ENCODE measurements at places on chromosomes 1 and 21.

- DNase-seq = no peak
These were observed 606.3 kb downstream of the NUF2 start for GRCh38 chr1:163928069-163928468.

DNA sequence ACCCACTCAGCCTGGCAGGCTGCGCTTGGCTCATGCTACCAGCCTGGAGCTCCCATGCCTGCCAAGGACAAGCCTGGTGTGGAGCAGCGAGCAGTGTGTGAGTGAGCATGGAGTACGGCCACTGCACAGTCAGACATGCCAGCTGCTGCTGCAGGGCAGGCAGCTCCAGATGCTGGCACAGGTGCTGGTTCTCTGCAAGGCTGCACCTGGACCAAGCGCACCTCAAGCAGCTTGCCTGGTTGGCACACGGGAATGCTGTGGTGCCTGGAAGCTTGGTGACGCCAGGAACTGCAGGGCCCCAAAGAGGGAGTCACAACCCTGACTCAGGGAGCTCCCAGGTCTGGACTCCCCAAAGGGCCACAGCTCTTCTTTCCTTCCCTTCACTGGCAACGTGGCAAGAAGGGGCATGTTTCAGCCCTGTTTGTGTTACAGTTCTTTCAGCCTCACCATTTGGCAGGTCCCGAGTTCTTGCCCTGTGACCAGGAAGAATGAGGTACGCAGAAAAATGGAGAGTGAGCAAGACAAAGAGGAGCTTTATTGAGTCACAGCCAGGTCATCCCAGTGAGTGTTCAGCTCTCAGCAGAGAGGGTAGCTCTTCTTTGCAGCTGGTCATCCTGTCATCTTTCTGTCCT is 26.1 kb downstream of the ACOT7 start:
- no peak for DNase-seq

GRCh38 chr1:94130851-94131595 is 10.1 kb upstream of the ABCA4 start:
- DNase-seq = no peak

DNA sequence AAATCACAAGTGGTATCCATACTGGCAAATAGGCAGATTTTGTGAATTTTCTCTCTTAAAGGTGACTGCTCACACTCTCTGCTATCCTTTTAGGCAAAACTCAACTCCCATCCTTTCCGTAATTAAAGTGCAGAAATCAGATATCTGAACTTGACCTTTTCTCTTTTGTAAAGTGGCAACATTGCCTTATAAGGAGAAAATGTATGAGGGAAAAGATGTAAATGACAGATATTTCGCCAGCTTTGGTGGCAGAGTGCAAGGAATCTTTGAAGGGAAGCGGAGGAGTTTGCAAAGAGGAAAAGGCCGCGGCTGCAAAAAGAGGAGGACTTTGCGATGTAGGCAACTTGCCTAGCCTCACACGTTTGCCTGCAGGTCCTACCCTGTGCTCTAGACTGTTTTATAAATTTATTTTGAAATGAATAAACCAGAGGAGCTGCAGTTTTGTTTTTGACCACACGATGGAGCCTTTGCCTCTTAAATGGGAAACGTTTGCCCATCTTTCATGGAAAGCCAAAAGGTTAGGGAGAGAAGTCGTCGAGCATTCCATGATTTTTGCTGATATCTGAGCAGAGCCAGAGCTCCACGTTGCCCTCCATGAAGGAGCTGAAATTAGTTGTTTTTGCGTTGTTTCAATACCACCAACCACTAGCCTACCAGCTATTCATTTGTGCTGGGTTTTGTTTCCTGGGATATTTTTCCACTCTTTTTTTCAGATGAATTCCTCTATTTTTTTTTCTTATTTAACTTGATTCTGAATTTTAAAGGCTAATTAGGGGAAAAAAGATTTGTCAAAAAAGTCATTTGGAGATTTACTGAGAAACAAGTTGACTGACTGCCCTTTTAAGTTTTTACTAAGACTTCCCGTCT is 242.3 kb downstream of the LMX1A start:
- no peak for DNase-seq

- no peak for DNase-seq
These were observed 870 bp downstream of the KRTAP10-8 start for GRCh38 chr21:44612669-44613229.

- no peak for DNase-seq
These were observed 49.1 kb upstream of the ZNF648 start for GRCh38 chr1:182110635-182111034.

DNA sequence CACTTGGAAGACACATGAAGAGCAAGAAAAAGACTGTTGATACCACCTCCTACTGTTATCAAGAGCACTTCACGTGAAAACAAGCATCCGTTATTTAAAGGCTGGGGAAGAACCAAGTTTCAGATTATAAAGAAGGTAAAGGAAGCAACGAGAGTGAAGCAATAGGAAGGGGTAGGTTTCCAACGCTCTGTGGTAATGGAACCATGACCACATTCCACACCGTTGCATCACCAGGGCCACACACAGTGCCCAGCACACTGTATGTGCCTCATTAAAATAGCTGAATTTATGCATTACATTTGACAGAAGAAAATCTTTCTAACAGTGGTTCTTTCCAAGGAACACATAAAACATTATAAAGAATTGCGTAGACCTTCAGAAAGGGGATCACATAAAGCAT is 435.8 kb downstream of the MRPL39 start:
- no peak for DNase-seq

- no peak for DNase-seq
These were observed 1013.2 kb downstream of the MRPL39 start for GRCh38 chr21:24594082-24594481.

- no peak for DNase-seq
These were observed 16.3 kb upstream of the SARS1 start for GRCh38 chr1:109197158-109198042.

- DNase-seq = no peak
These were observed 44.4 kb upstream of the SRP9 start for GRCh38 chr1:225733254-225733653.

GRCh38 chr1:236421022-236421421 is 26.9 kb downstream of the EDARADD start:
- DNase-seq = no peak

- DNase-seq = peak; percentile 32
These were observed 6.0 kb downstream of the CYB561D1 start for GRCh38 chr1:109499661-109500536.

- no peak for DNase-seq
These were observed 99.3 kb downstream of the PLD5 start for GRCh38 chr1:242425232-242425631.

GRCh38 chr21:27535188-27535587 is 568.3 kb upstream of the ADAMTS5 start:
- DNase-seq = no peak

GRCh38 chr1:242454262-242455051 is 70.0 kb downstream of the PLD5 start:
- no peak for DNase-seq

DNA sequence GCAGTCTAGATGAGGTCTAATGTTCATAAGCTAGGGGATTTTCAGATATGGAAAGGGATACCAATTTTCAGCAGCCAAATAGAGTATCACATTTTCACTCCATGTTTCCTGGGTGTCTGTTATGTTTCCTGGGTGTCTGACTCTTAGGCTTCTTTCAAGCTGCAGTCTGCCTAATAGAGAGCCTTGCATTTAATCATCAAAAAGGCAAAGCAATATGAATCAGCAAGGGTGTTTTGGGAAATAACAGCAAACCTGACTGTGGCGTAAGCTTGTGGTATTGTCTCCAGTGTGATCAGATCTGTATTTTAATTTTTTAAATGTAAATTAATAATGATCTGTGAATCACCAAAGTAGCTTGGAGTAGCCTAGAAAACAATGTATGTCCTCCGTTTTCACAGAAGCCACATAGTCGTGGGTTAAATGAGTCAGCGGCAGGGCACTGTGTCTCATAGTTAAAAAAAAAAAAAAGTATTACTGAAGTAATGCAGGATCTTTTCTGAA is 10.4 kb downstream of the LGALS8 start:
- DNase-seq = peak; percentile 28

DNA sequence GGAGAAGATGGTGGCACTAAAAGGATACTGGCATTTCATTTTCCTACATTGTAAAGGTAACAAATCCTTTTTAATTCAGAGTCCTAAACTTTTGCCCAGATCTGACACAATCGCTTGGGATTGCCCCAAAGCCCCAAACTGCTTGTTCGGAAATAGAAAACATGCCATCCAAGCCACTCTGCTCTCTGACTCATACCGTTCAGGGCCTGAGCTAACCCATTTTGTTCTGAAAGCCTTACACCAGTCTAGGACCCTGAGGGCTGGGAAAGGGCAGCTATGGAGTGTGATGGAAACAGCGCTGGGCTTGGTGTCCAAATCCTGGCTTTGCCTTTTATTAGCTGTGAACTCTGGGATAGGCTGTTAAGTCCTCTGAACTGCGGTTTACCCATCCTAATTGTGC is 159.4 kb upstream of the UBE2U start:
- no peak for DNase-seq

DNA sequence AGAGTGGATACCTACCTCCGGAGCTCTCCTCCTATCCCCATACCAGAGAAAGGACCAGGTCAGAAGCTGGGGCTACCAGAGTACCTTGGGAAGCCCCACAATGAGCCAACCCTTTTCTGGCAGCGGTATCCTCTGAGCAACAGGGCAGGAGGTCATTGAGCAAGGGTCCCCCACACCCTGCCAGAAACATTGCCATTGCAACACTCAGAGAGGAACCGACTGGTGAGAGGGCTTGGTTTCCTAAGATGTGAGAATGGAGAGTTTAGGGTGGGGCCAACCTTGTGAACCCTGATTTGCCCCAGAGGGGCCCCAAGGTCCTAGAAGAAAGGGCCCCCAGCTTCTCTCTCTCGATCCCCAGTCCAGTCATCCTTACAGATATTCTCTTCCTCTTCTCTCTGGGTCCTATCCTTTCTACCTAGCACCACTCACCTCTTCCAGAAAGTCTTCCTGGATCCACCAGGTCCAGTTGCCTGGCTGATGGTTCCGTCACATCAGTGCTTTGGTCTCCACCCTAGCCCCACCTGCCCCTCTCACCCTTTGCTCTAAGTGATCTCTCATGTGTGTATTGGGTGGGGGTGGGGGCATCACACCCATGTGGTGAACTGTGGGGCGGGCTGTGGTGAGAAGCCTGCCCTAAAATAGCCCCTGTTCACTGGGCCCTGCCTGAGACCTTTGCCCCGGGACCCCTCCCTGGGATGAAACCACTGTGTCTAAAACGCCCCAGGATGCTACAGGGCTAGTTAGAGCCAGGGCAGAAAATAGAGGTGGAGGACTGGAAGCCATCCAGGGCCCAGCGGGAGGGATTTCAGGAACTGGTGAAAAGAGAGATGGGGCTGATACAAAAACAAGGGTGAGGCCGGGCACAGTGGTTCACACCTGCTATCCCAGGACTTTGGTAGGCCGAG is 8.7 kb downstream of the FGR start:
- no peak for DNase-seq

Measured in activated T-cell treated with anti-CD3 and anti-CD28 coated beads for 4 hours (primary cell).